ENCODE measurements at places on chromosomes 5 and 9.

GRCh38 chr9:129888293-129889121 is 53.2 kb downstream of the USP20 start:
- peak; percentile 63 for DNase-seq

DNA sequence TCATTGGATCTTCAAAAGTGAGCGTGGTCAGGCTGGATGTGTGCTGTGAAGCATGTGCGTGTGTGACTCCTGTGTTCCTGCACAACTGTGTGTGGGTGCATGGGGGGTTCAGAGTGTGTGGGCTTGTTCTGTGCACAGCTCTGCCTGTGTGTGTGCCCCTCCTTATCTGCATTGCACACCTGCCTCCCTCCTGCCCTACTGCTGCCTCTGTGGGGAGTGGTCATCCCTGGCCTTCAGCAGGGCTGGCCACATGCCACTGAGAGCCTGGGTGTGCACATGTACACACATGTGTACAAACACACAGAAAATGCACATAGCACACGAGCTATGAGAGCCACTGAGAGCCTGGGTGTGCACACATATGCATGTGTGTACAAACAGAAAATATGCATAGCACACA is 92.1 kb downstream of the CACNA1B start:
- no peak for DNase-seq

DNA sequence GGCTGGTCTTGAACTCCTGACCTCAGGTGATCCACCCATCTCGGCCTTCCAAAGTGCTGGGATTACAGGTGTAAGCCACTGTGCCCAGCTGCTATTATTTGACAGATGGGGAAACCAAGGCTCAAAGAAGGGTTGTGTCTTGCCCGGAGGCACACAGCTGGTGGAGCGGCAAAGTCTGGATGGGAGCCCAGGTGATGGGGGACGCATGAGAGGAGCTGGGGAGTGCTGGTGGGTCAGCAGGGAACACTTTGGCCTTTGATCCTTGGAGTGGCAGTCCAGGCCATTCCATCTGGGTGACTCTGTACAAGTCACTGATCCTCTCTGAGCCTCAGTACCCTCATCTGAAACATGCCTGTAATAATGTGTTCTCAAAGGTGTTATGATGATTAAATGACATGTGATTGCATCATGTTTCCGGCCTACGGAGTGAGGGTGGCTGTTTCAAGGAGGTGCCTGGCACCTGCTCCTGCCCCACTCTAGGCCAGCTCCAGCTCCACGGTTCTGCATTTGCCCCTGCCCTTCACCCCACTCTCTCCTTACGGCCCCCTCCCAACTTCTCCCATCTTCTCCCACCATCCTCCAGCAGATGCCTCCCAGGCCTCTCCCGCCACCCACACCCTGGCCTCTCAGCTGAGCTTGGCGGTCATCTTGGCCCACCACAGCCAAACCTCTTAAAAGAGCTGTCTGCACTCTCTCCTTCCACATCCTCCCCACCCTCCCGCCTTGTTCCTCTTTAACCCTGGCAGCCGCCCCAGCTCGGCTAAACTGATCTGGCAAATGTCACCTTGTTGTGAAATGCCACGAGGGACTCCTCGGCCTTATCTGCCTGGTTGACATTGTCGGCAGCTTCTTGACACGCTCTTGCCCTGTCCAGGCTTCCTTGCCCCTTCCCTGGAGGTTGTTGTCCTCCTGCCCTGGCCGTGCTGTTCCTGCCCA is 5.5 kb upstream of the DBN1 start:
- no peak for DNase-seq

DNA sequence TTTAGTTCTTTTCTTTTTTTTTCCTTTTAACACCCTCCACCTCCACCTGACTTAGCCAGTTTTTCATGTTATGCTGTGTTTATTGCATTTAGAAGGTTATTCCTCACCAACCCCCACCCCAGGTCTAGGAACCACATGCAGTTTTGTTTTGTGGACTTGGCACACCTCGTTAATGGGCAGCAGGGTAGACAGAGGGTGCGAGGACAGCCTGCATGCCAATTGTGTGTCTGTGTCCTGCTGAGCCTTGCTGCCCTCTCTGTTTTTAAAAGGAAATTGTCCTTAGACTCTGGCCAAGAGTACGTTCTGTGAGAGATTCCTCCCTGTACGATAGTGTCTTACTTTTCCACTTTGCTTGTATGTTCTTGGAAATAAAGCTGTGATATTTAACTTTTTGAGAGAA is 13.9 kb downstream of the PIK3R1 start:
- DNase-seq, result no peak

DNA sequence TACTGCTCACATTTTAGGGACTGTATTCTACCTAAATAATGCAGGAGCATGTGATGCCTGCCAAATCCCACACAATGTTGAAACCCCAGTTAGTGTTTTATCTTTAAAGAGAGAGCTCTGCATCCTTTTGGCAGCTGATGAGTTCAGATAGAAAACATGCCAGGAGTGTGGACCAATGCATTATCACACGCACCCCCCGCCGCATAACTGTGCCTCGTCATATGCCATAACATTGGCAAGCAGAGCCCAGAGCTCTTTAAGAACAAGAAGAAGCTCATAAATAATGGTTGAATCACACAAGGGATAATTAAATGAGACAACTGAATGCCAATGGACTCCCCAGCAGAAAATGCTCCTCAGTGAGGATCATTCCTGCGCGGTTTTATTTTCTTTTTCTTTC is 52.8 kb upstream of the RORB start:
- DNase-seq, result no peak

GRCh38 chr5:140118302-140118936 is 4.5 kb downstream of the PURA start:
- DNase-seq, result no peak

DNA sequence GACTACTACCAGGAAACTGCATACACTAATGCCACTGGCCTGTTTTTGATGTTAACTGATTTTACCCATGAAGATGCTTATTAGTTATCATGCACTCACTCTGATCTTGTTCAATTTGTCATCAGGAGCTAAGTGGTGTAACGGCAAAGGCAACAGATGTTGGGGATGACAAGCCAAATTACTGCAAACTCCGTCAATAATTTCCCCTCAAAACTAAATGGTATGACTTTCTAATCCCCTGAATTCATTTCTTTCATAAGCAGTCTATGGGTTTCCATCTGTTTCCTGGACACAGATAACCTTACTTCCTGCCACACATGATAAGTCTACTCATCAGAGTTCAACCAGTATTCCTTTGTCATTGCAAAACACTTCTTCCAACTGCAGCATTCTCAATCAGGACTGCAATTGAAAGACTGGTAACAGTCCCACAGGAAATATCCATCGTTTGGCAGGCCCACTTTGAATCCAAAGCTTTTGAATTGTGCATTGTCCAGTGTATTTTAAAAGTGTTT is 96.2 kb upstream of the SMC2 start:
- DNase-seq, result no peak

All from GM12891 (cell line).